ENCODE measurements at places on chromosomes 2 and 18.

DNA sequence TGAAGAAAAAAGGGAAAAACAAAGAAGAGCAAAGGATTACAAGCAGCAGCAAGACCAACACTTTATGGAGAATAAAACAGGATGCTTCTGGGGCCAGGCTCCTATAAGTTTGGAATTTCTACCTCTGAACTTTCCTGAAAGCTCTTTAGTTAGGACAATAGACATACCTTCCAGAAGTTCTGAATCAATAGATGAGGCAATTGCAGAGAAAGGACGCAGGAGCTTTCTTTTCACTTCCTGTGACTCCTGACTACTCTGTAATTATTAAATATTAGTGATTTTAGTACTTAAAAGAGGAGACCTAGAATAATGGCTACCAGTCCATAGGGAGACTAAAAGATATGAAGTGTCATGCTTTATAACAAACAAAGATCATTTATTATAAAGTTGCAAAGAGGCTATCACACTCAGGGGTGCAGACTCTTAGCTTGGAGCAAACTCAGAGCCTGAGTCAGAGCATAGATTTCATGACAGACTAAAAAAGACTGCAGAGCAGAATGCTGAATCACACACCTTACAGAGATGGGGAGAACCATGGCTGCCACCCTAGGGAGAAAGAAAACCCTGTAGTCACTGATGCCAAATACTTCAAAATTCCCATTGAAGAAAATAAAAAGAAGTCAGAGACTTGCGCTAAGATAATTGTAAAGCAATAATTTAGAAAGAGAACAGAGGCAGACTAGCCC lies 52.5 kb upstream of the FAM136A start:
- DNase-seq: no peak

DNA sequence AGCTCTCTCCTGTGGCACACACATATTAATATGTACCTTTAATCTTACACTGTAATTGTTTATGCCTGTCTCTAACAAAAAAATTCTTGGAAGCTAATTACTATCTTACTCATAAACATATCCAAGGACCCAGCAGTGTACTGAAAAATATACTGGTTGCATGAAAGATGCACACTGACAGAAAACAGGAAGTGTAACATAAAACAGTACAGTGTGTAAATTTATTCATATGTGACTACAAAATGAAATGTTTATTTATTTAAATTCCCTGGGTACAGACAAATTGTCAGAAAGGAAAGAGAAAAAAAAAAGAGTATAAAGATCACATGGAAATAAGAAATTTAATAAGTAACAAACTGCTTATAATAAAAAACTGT lies 28.5 kb downstream of the TMEM131 start:
- no peak for DNase-seq

GRCh38 chr2:120919771-120920453 lies 184.2 kb downstream of the GLI2 start:
- DNase-seq: no peak

GRCh38 chr2:88538362-88538917 lies 85.9 kb upstream of the FOXI3 start:
- DNase-seq: no peak

DNA sequence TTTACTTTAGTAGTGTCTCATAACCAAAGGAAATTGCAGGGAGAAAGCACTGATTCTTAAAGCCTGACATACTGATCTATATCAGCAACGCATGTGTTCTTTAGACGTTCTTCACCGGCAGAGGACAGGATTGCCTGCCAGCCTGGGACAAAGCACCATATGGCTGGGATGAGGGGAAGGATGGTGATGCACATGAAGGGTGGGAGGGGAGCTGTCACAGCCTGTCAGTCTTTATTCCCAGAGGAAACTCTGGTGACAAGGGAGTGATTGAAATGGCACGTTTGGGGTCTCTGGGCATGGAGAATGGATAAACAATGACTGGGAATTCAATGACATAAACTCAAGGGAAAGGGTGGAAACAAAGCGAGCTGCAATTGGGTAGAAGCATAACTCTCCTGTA lies 808.1 kb downstream of the DCC start:
- DNase-seq: no peak

DNA sequence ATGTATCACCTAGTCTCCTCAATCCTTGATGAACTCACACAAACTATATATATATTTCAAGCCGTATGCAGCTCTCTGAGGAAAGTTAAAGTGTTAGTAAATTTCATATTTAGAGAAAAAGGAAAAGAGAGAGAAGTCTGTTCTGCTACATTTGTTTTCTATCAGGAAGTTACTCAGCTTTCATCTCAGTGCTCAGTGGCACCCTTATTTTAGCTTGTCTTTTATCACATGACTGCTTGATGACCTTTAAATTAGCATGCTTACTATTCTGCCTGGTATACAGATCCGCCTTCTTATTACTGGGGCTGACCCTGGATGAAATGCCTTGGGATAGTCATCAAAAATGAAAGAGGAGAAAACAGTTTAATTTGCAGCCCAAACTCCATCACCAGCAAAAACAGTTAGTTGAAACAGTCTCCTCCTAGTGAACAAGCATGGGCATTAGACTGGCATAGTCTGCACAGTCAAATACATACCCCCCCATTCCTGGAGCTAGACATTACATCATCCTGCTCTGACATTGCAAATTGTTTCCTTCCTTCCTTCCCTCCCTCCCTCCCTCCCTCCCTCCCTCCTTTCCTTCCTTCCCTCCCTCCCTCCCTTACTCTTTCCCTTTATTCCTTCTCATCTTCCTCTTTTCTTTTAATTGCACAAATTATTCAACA lies 215.7 kb downstream of the TMEM182 start:
- DNase-seq: no peak

- DNase-seq: no peak
Measured at GRCh38 chr2:22481486-22482259, 903.3 kb upstream of the KLHL29 start.

DNA sequence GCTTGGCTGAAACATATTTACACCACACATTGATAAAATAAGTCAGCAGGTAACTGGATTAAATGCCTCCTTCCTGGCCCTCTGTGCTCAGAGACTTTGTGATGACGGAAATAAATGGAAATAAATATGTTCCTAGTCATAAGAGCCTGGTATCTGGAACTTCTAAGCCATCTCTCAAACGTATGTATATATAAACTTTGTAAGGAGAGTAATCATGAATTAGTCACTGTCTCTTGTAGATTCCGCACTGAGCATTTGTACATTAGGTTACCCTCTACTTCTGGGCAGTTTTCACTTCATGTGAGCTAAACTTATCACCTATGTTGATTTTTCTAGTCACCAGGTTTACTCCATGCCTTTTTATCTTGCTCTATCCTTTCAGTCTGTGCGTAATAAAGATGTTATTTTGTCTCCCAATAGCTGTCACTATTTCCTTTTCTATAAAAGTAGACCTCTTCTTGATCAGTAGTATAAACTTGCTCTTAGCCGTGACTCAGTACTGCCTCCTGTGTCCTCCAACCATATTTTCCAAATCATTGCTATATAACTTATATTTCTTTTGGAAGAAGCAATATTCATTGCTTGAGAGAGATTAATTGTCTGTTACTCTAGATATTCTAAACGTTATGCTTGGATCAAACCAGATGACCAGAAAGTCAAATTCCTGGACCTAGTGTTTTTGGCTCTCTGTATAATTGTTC lies 53.2 kb downstream of the FEZ2 start:
- no peak for DNase-seq

DNA sequence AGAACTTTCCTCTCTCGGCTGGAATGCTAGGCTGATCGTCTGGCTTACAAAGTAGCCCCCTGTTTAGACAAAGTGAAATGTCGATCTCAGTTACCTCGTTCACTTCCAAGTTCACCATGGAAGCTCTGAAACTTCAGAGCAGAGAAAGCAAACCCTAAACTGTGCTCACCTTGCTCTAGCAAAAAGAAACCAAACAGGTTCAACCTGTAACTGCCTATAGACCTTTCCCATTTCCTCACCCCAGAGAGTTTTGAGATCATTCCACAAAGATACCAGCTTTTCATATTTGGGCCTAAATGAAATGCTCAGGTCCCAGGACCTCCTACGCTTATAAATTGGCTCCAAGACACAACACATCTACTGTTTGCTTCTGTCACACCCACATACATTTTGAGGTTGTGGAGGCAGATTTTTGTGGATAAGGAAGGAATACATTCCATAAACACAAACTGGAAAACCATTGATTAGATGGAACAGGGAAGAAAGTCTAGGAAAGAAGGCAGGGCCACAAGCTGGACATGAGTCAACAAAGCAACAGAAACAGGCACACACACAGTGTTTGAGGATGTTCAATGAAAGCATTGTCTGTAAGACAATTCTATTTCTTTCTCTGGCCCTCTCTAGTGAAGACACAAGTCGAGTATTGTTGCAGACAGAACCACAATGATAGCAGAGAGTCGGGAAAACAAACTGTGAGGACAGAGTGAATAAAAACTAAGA lies 52.8 kb upstream of the TGIF1 start:
- no peak for DNase-seq

GRCh38 chr18:63890237-63890949 lies 2.9 kb downstream of the SERPINB2 start:
- no peak for DNase-seq

GRCh38 chr18:23563377-23564043 lies 22.8 kb downstream of the NPC1 start:
- no peak for DNase-seq

DNA sequence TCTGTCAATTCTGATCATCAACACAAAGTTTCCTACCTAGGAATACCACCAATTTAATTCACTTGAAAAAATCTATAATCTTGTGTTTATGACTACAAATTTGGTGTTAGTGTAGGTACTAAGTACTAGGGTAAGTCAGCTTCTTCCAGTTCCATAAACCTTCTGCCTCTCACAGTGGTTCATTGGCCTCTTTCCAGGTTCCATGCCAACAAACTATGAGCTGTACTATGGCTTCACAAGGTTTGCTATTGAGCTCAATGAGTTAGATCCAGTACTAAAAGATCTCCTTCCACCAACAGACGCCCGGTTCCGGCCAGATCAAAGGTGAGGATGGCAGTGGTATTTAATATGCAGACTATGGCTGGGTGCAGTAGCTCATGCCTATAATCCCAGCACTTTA lies 58.8 kb downstream of the PRKRA start:
- no peak for DNase-seq

Data from activated CD4-positive, alpha-beta T cell treated with anti-CD3 and anti-CD28 coated beads for 4 hours (primary cell).